Naive thymus-derived CD8-positive, alpha-beta T cell (primary cell): ENCODE measurements at places on chromosomes 1 and 21.

DNA sequence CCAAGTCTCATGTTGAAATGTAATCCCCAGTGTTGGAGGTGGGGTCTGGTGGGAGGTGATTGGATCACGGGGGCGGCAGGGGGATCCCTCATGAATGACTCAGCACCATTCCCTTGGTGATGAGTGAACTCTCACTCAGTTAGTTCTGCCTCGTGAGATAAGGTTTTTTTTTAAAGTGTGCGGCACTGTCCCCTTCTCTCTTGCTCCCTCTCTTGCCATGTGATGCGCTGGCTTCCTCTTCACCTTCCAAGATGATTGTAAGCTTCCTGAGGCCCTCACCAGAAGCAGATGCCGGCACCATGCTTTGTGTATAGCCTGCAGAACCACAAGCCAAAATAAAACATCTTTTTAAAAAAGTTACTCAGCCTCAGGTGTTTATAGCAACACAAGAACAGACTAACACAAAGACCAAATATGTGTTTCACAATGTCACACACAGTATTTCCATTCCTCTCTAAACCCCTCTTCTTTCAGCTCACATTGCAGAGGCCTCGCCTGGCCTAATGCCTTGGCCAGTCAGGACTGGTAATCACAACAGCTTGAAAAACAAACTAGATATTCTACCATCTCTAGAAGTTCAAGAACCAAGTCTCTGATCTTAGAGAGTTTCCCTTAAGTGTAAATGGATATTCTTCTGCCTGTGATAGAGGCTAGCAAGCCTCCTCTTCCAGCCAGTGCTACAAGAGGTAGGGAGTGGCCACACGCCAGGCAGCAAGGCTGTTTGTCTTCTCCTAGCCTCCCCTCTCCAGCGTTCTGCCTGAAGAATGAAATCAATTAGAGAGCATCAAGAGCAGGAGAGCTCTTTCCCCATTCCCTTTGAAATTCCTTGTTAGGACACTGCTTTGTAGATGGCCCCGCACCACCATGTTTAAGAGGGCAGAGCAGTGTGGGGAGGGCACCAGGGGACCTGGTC is 19.6 kb upstream of the RAP1A start:
- DNase-seq = no peak
- peak overlapping the region; percentile 36 for H3K4me3 ChIP-seq
- H3K4me1 ChIP-seq = peaks cover 97% of the 10 kb centered on the region
- no peaks in the 10 kb centered on the region for H3K27me3 ChIP-seq
- no peaks in the 10 kb centered on the region for H3K36me3 ChIP-seq
- peak overlapping the region; percentile 70 for H3K27ac ChIP-seq

- DNase-seq = no peak
- H3K36me3 ChIP-seq = no peaks in the 10 kb centered on the region
- no peak overlapping the region for H3K4me3 ChIP-seq
- H3K27ac ChIP-seq = no peak overlapping the region
- H3K27me3 ChIP-seq = peaks cover 10% of the 10 kb centered on the region
Observed at GRCh38 chr21:45850181-45850580, 131.4 kb upstream of the COL6A1 start.

- no peak overlapping the region for H3K27ac ChIP-seq
- peaks cover 16% of the 10 kb centered on the region for H3K36me3 ChIP-seq
- H3K4me1 ChIP-seq = no peaks in the 10 kb centered on the region
Observed at GRCh38 chr1:4396551-4396950, 257.9 kb upstream of the AJAP1 start.

- H3K27ac ChIP-seq = no peak overlapping the region
- H3K27me3 ChIP-seq = no peaks in the 10 kb centered on the region
- no peak overlapping the region for H3K4me3 ChIP-seq
Observed at GRCh38 chr1:238153939-238154338, 263.2 kb upstream of the ZP4 start.

GRCh38 chr21:34670220-34670961 is 1.6 kb downstream of the CLIC6 start:
- no peak for DNase-seq
- H3K4me1 ChIP-seq = peaks cover 12% of the 10 kb centered on the region
- peak overlapping the region; percentile 77 for H3K4me3 ChIP-seq
- H3K27me3 ChIP-seq = peaks cover 56% of the 10 kb centered on the region

DNA sequence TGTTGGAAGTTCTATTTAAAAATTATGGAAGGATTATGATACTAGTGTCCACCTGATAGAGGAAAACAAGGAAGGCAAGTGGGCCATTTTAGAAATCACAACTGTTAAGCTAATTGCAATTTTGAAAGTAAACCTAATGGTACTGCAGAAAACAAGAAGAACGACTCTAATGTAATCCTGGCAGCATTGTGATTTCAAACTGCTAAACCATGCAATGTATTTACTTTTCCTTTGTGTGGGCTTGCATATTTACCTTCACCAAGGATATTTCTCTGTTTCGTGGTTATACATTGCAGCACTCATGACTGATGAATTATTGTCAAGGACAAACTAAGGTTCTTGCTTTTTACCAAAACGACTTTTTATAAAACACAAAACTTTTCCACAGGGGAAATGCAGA is 88.1 kb downstream of the TM2D1 start:
- H3K4me1 ChIP-seq = peaks cover 12% of the 10 kb centered on the region
- no peaks in the 10 kb centered on the region for H3K27me3 ChIP-seq
- no peak overlapping the region for H3K27ac ChIP-seq
- H3K36me3 ChIP-seq = no peaks in the 10 kb centered on the region

DNA sequence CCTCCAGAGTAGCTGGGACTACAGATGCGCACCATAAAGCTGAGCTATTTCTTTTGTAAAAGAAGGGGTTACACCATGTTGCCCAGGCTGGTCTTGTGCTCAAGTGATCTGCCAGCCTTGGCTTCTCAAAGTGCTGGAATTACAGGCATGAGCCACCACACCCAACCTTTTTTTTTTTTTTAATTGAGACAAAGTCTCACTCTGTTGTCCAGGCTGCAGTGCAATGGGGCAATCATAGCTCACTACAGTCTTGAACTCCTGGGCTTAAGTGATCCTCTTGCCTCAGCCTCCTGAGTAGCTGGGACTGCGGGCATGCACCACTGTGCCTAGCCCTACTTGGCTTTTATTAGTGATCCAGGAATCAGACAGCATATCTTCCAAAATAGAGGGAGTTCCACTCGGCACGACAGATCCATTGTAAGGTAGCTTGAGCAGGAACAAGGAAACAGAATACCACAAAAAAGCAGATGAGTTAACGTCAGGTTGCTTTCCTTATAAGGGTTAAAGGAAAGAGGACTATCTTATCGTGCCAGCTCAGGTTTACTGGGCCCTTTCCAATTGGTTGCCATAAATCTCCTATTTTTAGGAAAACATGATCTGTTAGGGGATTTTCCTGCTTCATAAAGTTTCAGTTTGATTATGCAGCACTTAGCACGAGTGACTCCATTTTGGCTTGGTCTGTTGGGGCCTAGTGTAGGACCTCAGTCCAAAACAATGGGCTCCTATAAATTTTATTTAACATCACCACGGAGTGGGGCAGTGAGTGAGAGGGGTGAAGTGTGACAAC is 45.2 kb downstream of the NENF start:
- no peak overlapping the region for H3K4me3 ChIP-seq
- no peaks in the 10 kb centered on the region for H3K36me3 ChIP-seq
- no peak overlapping the region for H3K27ac ChIP-seq
- H3K27me3 ChIP-seq = no peaks in the 10 kb centered on the region
- DNase-seq = no peak

DNA sequence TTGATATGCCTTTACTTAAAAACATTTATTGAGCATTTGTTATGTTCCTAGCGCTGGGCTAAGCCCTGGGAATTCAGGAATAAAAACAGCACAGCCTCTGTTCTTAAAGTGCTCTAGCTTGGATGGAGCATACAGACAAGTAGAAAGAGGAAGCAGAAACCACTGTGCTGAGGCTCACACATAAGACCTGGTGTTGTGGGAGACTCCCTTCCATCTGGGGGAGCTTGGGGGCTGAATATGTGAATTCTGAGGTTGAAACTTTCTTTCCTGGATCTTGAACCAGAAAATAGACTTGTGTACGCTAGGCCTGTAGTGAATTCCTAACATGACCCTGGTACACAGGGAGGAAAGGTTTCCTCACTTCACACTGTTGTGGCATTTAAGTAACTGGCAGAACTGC is 209.9 kb downstream of the ZNF326 start:
- no peak overlapping the region for H3K27ac ChIP-seq
- no peaks in the 10 kb centered on the region for H3K36me3 ChIP-seq

DNA sequence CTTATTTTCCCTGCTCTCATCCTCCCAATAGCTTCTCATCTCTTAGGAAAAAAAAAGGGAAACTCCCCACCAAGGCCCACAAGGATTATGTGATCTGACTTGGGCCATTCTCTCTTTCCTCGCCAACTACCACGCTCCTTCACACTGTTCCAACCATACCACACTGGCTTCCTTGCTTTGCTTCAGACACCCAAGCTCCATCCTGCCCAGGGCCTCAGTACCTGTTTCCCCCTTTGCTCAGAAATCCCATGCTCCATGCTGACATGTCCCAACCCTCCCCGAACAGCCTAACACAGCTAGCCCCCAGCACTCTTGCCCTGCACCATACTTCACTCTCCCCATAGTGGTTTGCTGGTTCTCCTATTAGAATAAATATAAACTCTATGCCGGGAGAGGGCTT is 39.2 kb downstream of the MAB21L3 start:
- no peak for DNase-seq
- H3K4me3 ChIP-seq = no peak overlapping the region
- peaks cover 28% of the 10 kb centered on the region for H3K4me1 ChIP-seq
- H3K36me3 ChIP-seq = no peaks in the 10 kb centered on the region
- H3K27ac ChIP-seq = peak overlapping the region; percentile 92
- no peaks in the 10 kb centered on the region for H3K27me3 ChIP-seq

DNA sequence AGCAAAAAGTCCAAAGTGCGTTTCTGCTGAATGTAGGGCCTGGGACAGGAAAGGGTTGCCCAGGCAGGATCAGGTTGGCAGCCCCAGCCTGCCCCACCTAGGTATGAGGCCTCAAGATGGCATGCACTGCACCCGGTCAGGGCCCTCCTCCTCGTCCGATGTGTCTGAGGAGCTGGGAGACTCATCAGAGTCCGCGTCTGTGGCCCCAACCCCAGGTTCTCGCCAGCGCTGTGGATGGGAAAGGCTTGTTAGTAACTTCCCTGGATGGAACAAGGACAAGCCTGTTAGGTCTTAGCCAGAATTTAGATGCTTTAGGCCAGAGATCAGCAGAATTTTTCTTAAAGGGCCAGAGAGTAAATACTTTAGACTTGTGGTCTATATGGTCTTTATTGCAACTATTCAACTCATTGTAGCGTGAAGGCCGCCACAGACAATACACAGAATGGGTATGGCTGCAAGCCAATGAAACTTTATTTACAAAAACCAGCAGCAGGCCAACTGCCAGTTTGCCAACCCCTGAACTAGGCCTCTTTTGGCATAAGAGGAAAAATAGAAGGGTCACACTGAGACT is 12.4 kb downstream of the PEA15 start:
- no peaks in the 10 kb centered on the region for H3K27me3 ChIP-seq
- H3K4me3 ChIP-seq = no peak overlapping the region
- no peaks in the 10 kb centered on the region for H3K4me1 ChIP-seq
- peaks cover 11% of the 10 kb centered on the region for H3K36me3 ChIP-seq

- DNase-seq = no peak
- no peak overlapping the region for H3K4me3 ChIP-seq
- peaks cover 6% of the 10 kb centered on the region for H3K4me1 ChIP-seq
- no peaks in the 10 kb centered on the region for H3K27me3 ChIP-seq
- H3K36me3 ChIP-seq = peaks cover 17% of the 10 kb centered on the region
- no peak overlapping the region for H3K27ac ChIP-seq
Observed at GRCh38 chr1:23816906-23817305, 8.3 kb downstream of the HMGCL start.

GRCh38 chr1:8348777-8349472 is 31.0 kb downstream of the SLC45A1 start:
- no peak overlapping the region for H3K4me3 ChIP-seq
- peaks cover 5% of the 10 kb centered on the region for H3K4me1 ChIP-seq
- no peak overlapping the region for H3K27ac ChIP-seq
- peaks cover 4% of the 10 kb centered on the region for H3K27me3 ChIP-seq
- peak; percentile 49 for DNase-seq
- H3K36me3 ChIP-seq = peaks cover under 1% of the 10 kb centered on the region

DNA sequence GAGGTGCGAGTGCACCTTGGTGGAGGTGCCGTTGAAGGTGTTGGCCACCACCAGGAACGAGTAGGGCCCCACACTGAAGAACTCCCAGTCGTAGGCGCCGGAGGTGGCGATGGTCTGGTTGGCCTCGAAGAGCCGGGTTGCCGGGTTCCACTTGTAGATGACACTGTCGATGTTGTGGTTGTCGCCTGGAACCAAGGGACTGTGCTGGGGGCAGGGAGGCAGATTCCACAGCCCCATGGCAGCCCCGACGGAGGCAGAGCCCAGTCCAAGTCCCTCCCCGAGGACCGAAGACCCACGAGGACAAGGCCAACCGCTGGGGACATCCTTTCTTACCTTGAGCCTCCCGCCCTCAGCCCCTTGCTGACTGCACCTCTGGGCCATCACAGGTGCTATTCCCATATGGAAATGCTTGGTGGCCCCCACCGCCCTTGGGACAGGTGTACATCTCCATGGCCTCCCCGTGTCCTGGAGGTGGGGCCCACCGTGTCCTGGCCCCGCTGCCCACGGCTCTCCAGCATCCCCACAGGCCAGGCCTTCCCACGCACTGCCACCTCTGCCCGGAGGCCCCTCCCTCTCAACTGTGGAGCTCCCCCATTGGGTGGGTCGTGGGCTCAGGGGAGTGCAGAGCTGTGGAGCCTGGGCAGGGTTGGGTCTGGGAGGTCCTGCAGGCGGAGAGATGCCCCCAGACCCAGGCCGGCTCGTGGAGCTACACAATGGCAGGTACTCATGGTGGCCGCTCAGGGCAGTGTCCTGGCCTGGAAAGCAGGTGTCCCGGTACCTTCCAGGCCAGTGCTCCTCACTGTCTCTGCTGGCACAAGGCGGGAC is 17.9 kb downstream of the KRTAP10-1 start:
- no peak overlapping the region for H3K27ac ChIP-seq
- no peak for DNase-seq
- H3K4me3 ChIP-seq = no peak overlapping the region
- no peaks in the 10 kb centered on the region for H3K4me1 ChIP-seq
- no peaks in the 10 kb centered on the region for H3K36me3 ChIP-seq

- no peaks in the 10 kb centered on the region for H3K36me3 ChIP-seq
- H3K27me3 ChIP-seq = peaks cover 25% of the 10 kb centered on the region
- H3K27ac ChIP-seq = no peak overlapping the region
- H3K4me3 ChIP-seq = no peak overlapping the region
- DNase-seq = no peak
- H3K4me1 ChIP-seq = no peaks in the 10 kb centered on the region
Observed at GRCh38 chr1:205046870-205047269, 3.9 kb downstream of the CNTN2 start.

GRCh38 chr1:2347409-2347785 is 44.0 kb downstream of the MORN1 start:
- H3K27me3 ChIP-seq = no peaks in the 10 kb centered on the region
- H3K4me3 ChIP-seq = no peak overlapping the region
- H3K27ac ChIP-seq = no peak overlapping the region
- peak; percentile 2 for DNase-seq
- H3K36me3 ChIP-seq = no peaks in the 10 kb centered on the region

DNA sequence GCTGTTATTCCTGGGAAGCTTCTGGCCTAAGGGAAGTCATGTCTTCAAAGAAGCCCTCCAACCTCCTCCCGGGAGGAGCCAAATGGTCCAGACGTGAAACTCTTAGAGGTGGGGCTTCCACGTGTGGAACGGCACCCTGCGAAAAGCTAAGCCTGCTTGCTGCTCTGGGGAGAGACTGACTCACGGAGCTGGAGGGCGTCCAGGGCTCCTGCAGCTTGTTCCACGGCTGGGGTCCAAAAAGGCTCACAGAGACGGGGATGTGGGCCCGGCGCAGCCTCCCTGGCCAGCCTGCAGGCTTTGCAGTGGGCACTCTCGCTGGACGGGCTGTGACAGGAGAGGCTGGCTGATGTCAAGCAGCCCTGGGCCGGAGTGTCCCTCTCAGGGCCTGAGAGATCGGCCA is 105.1 kb downstream of the COLGALT2 start:
- no peak overlapping the region for H3K4me3 ChIP-seq
- no peak overlapping the region for H3K27ac ChIP-seq
- H3K36me3 ChIP-seq = no peaks in the 10 kb centered on the region
- no peaks in the 10 kb centered on the region for H3K4me1 ChIP-seq
- H3K27me3 ChIP-seq = no peaks in the 10 kb centered on the region
